ENCODE measurements at places on chromosomes 5 and 9. TPM values are rescaled to one million over a fixed set of nuclear protein-coding genes. Genes with fewer than 3 reads are reported as not detected.

The IRX1 gene
- total RNA-seq, result not detected

The SMIM15 gene
- 42.9 TPM for total RNA-seq

The ROPN1L gene
- 15.7 TPM for total RNA-seq

The GCNT4 gene
- 2.3 TPM for total RNA-seq

The BTNL8 gene
- 3.5 TPM for total RNA-seq

The C9orf153 gene
- 0.44 TPM for total RNA-seq

The SPINK6 gene
- not detected for total RNA-seq

The PCDHGA2 gene
- 1.8 TPM for total RNA-seq

The STKLD1 gene
- 0.44 TPM for total RNA-seq

The SPINK1 gene
- total RNA-seq, result not detected

The ANKRD31 gene
- 0.25 TPM for total RNA-seq

The LCN1 gene
- not detected for total RNA-seq

The NDST1 gene
- total RNA-seq, result 193 TPM

The SCGB3A2 gene
- not detected for total RNA-seq

The OR1Q1 gene
- total RNA-seq, result not detected

The EPB41L4A gene
- 23.5 TPM for total RNA-seq

The DMRT3 gene
- not detected for total RNA-seq

The LCN2 gene
- total RNA-seq, result 218 TPM

The ARRDC1 gene
- 63.2 TPM for total RNA-seq

The CCL27 gene
- total RNA-seq, result not detected

The MEIKIN gene
- total RNA-seq, result not detected

The TAF11L5 gene
- not detected for total RNA-seq

The CCDC183 gene
- 0.70 TPM for total RNA-seq

The ORM2 gene
- 0.57 TPM for total RNA-seq

The ANXA1 gene
- total RNA-seq, result 123 TPM

The PARP8 gene
- 95.7 TPM for total RNA-seq

The IFNA21 gene
- total RNA-seq, result not detected

The SOHLH1 gene
- total RNA-seq, result not detected

The FAF2 gene
- total RNA-seq, result 34.0 TPM

The SLC44A1 gene
- 21.6 TPM for total RNA-seq

The NTRK2 gene
- total RNA-seq, result 11.5 TPM

The LNPEP gene
- 72.0 TPM for total RNA-seq

The IFNK gene
- total RNA-seq, result not detected

The FAM153A gene
- 32.0 TPM for total RNA-seq

The ARHGEF37 gene
- 1.4 TPM for total RNA-seq

The TRAF1 gene
- 11.9 TPM for total RNA-seq

The APBA1 gene
- 15.1 TPM for total RNA-seq

The PSD2 gene
- total RNA-seq, result 0.28 TPM

The OTULINL gene
- 24.6 TPM for total RNA-seq

The STXBP1 gene
- total RNA-seq, result 26.0 TPM

The GRM6 gene
- total RNA-seq, result not detected

The HACD4 gene
- total RNA-seq, result 18.0 TPM

The CTSV gene
- not detected for total RNA-seq

The CD72 gene
- 160 TPM for total RNA-seq

The SPINK13 gene
- total RNA-seq, result not detected

The SHOC1 gene
- 0.07 TPM for total RNA-seq

The SDHA gene
- total RNA-seq, result 135 TPM

The RABL6 gene
- 53.2 TPM for total RNA-seq

The HTR1A gene
- total RNA-seq, result not detected

The AGTPBP1 gene
- 46.8 TPM for total RNA-seq

The ACTBL2 gene
- total RNA-seq, result not detected

The PTGES gene
- total RNA-seq, result 1.5 TPM

The SUSD3 gene
- total RNA-seq, result 35.8 TPM

The ZNF474 gene
- total RNA-seq, result 0.27 TPM

The DBH gene
- total RNA-seq, result 1.2 TPM

The CCL28 gene
- total RNA-seq, result 7.2 TPM

The SPDL1 gene
- 10.1 TPM for total RNA-seq
